Islet precursor cell (in vitro differentiated cells): ENCODE measurements at places on chromosomes 13 and 19.
A peak's percentile ranks its signal among the peaks of the same experiment; 100 is the strongest.

DNA sequence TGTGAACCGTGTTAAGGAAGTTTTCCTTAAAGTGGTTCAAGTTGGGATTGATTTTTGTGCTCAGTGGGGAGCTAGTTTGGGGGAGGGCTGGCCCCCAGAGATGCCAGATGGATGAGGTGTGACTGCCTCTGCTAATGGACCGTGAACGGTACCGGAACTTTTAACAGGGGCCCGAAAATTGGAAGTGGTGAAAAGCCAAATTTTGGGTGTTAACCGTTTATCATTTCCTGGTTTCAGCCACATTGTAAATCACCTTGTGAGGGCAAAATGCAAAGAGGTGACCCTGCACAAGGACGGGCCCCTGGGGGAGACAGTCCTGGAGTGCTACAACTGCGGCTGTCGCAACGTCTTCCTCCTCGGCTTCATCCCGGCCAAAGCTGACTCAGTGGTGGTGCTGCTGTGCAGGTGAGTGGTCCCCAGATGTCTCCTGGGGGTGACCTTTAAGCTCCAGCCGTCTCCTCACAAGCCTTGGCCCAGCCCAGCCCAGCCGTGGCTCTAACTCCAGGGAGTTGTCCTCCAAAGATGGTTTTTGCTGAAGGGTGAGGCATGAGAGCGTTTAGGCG lies 18.2 kb downstream of the UPF1 start:
- no peak for DNase-seq

DNA sequence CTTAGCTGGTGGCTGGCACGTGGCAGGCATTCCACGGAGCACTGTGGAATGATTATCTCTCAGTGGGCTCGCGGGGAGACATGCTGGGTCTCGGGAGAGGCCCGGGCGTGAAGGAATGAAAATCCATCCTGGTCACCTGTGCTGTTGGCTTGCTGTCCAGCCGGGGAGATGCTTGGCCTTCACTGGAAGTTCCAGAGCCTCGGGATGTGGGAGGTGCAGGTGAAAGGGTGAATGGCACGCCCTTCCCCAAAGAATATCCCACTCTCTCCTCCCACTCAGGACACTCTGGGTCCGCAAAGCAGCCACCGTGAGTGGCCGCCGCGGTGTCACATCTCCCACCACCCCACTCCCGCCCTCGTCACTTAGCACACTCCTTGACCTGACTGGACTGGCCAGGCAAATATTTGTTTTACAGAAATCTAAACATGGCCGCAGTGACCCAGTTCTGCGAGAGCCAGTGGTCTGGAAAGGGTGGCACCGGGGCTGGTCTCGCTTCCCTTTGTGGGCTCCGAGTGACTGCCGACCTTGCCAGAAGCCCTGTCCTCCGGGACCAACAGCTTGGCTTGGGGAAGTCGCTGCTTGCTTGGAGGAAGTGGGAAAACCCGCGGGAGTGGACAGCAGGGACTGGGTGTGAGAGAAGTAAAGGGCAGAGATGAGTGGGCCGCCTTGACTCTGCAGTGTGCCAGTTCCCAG lies 8.0 kb downstream of the DPP9 start:
- DNase-seq = no peak

GRCh38 chr13:48594096-48594815 lies 59.5 kb upstream of the CYSLTR2 start:
- DNase-seq = no peak

- DNase-seq = no peak
These were observed 14.1 kb downstream of the BRD4 start for GRCh38 chr19:15318241-15318691.

DNA sequence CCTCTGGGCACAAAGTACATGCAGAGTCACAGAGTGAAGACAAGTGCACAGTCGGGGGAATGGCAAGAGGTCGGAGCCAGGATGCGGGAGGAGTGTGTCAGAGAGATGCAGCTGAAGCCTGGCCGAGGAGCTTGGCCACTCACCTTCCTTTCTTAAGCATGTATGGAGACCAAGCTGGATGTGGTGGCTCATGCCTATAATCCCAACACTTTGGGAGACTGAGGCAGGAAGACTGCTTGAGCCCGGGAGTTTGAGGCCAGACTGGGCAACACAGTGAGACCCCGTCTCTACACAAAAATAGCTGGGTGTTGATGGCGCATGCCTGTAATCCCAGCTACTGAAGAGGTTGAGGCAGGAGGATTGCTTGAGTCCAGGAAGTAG lies 67.0 kb downstream of the LATS2 start:
- peak; percentile 32 for DNase-seq

DNA sequence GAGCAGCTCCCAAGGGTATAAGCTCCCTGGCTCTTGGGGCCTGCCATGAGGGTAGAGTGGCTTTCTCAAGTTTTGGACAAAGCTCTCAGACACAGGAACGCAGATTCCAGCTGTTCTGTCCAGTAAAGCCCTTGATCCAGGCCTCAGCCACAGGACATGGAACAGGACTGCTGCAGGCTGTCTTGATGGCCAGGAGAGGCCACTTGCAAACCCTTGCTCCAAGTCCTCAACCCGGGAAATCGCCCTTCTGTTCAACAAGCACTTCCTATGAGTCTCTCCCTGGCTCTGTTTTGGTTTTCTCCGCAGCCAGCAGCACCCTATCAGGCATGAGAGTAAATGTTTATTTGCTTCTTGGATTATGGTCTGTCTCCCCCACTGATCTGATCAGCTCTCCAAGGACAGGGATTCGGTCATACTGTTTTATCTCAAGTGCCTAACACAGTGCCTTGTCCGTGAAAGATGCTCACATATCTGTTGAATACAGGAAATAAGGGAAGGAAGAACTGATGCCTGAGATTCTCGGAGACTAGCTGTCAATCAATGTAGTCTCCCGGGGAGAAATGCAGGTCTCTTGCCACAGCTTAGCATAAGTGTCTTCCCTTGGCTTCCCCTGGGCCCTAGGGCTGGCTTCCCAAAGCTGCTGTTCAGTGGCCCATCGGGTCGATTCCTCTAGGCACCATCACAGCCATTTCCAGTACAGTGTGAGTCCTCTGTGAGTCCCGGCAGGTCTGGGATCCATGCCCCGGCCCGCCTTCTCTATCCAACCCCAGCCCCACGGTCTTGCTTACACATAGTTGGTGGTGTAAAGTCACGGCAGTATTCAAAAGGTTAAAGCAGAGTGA lies 90.8 kb downstream of the TSHZ3 start:
- no peak for DNase-seq

DNA sequence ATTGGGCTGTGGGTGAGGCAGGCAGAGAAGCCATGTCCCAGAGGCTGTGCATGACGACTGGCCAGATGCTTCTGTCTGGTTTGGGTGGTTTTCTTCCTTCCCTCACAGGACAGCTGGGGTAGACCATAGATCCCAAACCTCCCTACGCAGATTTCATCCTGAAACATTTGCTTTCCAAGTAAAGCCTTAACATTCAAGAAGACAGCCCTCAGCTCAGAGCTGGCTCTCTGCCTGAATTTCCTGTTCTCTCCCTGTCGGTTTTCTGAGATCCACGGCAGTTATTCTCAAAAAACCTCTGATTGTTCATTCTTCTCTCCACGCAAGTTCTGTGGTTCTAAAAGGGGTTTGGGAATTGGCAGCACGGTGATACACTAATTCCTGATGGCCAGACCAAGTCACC lies 25.3 kb downstream of the UQCRFS1 start:
- DNase-seq = no peak

GRCh38 chr13:27076421-27076820 lies 95.2 kb downstream of the USP12 start:
- no peak for DNase-seq
